Hematopoietic multipotent progenitor cell (in vitro differentiated cells): ENCODE measurements at places on chromosomes 1 and 21.
A peak's percentile ranks its signal among the peaks of the same experiment; 100 is the strongest.

GRCh38 chr1:20792196-20792595, 5.1 kb upstream of the HP1BP3 start:
- DNase-seq: no peak

DNA sequence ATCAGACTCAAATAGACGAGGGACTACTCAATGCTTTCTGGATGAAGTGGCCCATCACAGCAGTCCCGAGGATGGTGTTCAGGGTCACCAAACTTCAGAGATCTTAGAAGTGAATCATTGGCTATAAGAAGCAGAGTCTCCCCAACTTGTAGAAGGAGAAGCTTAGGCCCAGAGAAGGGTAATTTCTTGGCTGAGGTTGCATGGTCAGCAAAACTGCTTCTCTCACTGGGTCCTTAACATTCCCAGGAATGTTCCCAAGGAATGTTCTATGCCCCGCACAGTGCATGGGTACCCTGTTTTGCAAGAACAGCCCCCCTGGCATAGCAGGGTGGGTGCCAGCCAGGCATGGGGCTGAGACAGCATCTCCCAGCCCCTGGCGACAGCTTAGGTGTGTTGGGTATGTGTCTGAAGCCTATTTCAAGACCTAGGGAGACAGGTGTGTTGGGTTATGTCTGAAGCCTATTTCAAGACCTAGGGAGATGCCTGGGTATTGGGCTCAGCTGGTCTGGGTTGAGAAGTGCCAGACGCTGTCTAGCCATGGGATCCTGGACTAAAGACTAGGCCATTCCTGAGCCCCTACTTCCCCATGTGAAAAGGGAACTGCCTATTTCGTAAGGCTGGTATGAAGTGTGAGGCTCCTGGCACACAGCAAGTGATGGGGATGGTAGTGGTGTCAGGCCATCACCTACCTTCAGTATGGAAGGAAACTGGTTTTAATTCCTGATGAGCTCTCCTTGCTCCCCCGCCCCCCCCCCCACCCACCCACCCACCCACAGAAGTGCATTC, 26.1 kb downstream of the PADI6 start:
- DNase-seq: no peak

DNA sequence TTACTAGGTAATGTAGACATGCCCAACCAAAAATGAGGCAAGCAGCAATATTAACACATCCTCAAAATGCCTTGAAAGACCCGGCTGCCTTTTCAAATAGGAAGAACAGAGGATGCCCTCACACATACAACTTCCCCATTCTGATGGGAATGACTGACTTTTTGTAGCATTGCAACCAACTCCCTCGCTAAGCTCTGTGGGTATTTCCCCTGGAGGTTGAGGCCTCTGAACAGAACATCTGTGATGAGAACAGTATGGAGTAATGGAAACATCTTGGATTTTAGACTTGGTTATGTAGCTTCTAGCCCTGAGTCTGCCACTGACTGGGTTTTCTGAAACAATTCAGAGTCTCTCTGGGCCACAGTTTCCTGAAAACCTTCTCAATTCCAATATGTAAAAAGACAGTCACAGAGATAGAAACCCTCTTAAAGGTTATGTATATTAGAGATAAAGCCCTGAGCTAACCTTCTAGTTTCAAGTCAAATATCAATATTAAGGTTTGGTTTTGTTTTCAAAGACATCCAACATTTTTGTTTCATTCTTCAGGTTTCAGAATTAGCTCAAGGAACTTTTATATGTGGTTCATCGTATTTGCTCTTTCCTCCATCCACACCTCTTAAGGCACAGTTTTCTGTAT, 311.5 kb downstream of the SETD4 start:
- DNase-seq: peak; percentile 49

- no peak for DNase-seq
Observed at GRCh38 chr1:45117766-45118165, 88.6 kb downstream of the ZSWIM5 start.

GRCh38 chr1:107920561-107920960, 44.4 kb downstream of the VAV3 start:
- DNase-seq: no peak

DNA sequence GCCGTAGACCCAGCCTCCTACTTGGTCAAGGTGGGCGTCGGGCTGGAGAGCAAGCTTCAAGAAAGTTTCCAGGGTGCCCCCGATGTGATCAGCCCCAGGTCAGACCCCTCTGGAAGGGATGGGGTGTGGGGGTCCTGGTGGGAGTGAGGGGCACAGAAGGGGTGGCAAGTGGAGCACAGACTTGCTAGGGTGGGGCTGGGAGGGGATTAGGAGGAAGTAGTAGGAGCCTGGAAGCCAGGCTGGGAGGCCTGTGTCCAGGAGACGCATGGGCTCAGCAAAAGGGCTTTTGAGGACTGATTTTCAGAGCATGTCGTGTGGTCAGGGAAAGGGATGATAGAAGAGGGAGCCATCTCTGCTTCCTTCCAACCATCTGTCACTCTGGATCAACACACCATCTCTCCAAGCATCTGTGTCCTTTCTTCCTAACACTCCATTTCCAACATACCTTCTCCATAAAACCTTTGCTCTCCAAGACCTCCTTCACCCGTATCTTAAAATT, 8.5 kb downstream of the TRIM46 start:
- DNase-seq: no peak

- no peak for DNase-seq
Observed at GRCh38 chr1:93256433-93256832, 75.9 kb downstream of the CCDC18 start.

- no peak for DNase-seq
Observed at GRCh38 chr1:113219377-113219776, 146.4 kb downstream of the LRIG2 start.

DNA sequence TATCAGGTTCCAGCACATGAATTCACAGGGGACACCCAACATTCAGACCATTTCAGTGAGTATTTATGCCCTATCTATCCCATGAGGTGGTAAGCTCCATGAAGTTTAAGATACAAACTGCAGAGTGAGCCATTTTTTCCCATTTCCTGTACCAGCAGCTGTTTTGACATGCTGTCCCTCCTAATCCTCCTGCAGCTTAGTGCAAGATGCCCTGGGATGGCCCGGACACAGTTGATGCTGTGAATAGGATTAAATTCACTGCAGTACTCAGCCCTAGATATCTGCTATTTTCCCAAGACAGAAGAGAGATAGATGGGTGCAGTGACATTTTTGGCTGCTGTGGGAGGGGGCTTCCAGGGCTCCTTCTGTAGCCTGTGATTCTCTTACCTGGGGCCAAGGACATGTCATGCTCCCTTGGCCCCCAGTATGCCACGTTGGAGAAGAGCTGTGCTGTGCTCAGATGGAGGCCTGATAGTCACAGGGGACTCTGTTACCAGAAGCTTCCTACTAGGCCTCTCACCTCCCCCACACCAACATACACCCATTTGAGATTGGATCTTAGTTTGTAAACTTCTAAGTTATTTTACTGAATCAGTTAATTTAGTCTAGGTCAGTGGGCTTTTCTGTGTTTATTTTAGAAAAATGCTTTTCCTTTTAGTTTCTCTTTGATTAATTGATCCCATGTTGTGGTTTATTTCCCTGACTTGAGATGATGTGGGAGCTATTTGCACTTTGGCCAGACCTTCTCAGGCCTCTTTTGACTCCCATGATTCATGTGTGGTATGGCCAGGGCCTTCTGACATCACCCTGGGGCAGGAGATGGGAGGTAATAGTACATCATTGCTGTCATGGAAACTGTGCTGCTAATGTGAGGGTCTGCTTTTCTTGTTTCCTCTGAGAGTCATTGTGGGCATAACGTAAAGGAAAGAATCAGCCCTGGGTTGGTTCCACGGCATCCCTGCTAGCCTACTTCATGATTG, 92.6 kb downstream of the ST3GAL3 start:
- DNase-seq: no peak

GRCh38 chr1:59155351-59155750, 141.5 kb upstream of the FGGY start:
- DNase-seq: no peak

DNA sequence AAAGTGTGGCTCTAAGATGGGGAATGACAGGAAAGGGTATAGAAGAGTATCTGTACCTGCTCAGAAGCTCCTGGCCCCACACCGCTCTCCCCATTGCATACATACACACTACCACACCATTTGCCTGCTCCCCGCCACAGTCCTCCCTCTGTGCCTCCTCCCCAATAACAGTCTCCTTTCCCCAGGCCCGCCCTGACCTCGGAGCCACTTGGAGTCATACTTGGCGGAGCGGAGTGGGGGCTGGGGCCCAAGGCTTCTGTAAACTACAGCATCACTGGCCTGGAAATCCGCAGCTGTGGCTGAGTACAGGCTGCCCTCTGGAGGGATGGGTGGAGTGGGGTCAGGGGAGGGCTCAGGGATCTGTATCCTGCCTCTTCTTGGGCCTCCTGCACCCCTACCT, 8.6 kb downstream of the SEMA6C start:
- no peak for DNase-seq

DNA sequence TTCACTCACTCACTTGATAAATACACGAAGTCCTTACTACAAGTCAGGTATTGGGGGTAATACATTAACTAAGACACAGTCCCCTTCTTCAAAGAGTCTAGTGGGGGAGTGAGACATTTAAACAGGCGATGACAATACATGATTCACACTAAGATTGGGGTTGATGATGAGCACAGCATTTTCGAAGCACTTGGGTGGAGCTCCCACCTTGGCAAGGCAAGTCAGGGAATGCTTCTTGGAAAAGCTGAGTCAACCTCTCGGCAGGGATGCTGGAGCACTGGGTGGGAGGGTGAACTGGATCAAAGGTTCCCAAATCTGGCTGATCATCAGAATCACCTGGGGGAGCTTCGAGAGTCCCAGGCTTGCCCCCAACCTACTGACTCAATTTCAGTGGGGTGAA, 57.9 kb upstream of the ENAH start:
- DNase-seq: no peak

DNA sequence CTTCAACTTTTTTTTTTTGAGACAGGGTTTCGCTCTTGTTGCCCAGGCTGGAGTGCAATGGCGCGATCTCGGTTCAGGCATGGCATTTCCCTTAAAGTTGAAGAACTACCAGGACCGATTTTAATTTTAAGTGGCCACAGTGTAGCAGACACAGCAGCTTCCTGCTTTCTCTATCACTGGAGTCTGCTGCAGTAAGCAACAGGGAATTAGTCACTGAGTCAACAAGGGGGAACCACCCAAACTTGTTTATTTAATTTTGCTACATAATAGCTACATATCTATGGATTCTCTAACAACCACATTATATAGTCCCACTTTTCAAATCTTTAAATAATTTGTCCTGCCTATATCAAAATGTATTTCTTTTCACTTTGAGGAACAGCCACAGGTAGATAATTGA, 12.5 kb upstream of the TNNI3K start:
- DNase-seq: no peak

DNA sequence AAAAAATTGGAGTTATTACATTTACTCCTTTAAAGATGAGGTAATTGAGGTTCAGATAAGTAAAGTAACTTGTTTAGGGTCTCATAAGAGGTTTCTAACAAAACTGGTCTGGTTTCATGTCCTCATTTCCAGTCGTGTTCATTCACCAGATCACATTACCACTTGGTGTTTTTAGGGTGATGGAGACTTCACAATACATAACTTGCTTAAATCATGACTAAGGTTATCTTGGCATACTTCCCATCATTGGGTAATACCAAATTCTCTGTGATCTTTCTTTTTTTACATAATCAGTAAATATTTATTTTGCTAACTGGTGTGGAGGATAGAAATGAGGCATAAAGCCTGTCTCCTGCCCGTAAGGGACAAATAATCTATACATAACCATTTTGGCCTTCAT, 31.6 kb upstream of the RPTN start:
- DNase-seq: no peak

GRCh38 chr1:66374148-66374547, 159.8 kb upstream of the SGIP1 start:
- no peak for DNase-seq
